ENCODE measurements at places on chromosomes 12 and 14.

DNA sequence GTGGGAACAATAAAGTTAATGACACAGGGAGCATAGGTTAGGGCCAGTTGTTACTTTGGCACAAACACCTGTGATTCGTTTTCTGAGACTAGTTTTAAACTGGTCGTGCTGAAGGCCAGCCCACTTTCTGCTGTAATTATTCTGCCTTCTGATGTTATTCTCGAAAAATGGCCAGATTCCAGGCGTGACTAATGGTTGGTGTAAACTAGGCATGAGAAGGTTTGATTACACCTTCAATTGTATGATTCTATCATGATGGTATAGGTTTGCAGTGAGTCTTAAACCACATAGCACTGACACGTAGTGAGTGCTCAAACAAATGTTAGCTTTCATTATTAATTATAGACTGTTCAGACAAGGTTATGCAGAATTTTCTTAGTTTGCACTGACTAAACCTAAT is 39.0 kb downstream of the CKB start:
- no peak for DNase-seq

- DNase-seq: no peak
These were observed 365.4 kb upstream of the ATP2B1 start for GRCh38 chr12:90074086-90074485.

DNA sequence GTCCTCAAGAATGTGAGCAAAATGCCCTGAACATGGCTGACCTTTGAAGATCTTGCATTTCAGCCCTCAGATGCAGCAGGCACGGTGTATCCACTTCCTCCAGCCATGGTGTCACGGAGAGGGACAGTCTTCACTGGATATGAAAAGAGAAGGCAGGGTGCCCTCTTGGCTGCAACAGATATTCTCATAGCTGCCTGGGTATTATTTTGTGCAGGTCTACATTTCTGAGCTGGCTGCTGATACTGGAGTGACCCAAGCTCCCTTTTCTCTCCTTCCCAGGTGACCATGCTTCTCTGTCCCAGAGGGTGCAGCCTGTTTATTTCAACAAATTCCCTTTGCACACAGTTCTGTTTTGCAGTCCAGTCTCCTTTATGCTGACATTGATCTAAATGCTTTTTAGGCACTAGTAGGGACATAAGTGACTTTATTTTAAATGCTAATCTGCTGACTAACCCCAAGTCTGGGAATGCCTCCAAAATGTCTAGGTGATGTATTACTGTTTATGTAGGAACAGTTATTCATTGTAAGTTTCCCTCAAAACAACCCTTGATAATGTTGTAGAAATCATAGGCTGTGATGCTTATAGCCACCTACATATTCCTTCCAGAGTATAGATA is 17.4 kb upstream of the PYGL start:
- DNase-seq: no peak

DNA sequence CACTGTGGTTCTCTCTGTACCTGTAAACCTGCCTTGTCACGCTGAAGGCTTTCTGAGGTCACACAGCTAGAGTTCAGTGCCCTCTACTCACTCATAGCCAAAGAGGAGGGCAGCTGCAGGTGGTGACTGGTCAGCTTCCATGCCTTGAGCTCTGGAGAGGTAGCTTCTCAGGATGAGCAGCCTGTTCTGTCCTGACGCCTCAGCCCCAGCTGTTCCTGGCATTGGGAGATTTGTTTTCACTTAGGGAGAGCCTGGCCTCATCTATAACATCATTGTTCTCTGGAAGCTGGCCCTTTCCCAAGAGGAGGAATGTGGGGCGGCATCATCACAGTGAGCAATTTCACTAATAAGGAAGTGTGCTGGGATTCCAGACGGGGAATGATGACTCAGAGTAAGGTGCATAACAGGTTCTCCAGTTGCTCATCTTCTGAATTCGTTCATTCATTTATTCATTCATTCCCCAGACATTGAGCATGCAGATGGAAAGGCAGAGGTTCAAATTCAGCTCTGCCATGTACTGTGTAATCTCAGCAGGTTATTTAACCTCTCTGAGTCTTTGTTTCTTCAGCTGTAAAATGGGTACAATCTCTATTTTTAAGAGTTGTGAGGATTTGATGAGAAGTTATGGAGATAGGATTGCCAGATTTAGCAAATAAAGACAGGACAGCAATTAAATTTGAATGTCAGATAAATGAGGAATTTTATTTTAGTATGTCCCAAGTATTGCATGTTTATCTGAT is 255.8 kb upstream of the CRY1 start:
- peak; percentile 73 for DNase-seq

- DNase-seq: no peak
These were observed 27.1 kb upstream of the CLMN start for GRCh38 chr14:95346820-95347219.

GRCh38 chr12:25152055-25152454 is 42.9 kb downstream of the DNAI7 start:
- DNase-seq: no peak

- DNase-seq: no peak
These were observed 97.0 kb upstream of the GRIP1 start for GRCh38 chr12:66775871-66776270.

DNA sequence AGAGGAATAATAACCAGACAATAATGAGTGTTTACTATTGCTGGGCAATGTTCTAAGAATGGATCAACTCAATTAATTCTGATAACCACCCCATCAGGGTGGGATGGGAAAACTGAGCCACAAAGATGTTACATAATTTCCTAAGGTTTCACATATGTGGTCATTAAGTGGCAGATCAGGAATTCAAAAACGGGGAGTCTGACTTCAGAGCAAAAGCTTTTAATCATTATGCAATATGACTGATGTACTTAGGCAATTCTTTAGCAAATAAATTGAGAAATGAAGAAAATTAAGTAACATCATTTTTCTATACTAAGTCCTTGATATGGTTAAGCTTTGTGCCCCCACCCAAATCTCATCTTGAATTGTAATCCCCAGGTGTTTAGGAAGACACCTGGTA is 53.4 kb downstream of the PLCZ1 start:
- no peak for DNase-seq

DNA sequence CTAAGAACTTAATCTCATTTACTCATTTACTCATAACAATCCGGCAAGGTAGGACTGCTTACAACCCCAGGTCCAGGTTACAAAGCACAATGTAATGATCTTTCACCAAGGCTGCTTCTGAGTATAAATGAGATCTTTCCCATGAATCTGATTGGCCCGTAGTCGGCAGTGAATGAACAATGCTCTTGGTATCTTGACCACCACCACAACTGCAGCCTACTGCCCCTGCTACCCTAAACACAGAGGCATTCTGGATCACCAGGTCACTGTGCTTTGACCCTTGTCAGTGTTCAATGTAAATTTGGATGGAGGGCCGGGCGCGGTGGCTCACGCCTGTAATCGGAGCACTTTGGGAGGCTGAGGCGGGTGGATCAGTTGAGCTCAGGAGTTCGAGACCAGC is 15.9 kb downstream of the FAM181A start:
- no peak for DNase-seq

GRCh38 chr14:95215094-95215725 is 57.9 kb upstream of the DICER1 start:
- DNase-seq: no peak

DNA sequence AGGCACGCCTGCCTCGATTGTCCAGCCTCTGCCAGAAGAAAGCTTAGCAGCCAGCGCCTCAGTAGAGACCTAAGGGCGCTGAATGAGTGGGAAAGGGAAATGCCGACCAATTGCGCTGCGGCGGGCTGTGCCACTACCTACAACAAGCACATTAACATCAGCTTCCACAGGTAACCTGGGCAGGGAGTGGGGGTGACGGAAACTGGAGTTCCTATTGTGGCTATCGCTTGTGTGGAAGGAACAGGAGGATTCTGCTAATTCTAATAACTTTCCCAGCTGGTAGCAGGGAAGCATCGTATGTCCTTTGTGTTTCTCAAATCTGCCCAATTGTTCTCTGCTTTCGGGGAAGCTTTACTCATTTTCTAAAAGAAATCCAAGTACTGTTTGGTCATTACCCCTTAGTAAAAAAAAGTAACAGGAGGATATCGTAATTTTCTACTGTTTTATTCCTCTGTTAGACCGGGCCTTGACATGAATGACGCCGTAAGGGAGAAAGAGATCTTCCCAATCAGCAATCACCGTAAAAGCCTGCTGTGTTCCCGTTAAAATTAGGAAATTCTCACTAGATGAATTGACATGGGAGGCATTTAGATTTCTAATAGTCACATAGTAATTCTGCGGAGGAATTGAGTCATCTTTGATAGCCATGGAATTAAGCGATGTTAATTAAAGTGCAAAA is 449 bp downstream of the THAP2 start:
- no peak for DNase-seq

GRCh38 chr14:37712976-37713431 is 117.6 kb downstream of the TTC6 start:
- no peak for DNase-seq

DNA sequence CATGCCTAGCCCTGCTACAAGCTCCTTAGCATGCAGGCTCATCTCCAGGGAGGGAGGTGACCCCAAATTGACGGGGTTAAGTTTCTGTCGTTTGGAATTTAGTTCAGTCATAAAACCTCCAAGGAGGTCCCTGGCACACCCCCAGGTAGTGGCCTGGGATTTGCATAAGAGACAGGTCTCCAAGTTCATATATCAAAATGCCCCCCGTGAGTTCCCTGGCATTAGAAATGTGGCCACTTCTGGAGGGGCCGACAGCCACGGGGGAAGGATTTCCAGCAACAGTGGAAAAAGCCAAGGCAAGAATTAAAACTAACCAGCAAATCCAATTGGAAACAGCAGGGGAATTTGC is 228.8 kb downstream of the BCL11B start:
- DNase-seq: no peak

DNA sequence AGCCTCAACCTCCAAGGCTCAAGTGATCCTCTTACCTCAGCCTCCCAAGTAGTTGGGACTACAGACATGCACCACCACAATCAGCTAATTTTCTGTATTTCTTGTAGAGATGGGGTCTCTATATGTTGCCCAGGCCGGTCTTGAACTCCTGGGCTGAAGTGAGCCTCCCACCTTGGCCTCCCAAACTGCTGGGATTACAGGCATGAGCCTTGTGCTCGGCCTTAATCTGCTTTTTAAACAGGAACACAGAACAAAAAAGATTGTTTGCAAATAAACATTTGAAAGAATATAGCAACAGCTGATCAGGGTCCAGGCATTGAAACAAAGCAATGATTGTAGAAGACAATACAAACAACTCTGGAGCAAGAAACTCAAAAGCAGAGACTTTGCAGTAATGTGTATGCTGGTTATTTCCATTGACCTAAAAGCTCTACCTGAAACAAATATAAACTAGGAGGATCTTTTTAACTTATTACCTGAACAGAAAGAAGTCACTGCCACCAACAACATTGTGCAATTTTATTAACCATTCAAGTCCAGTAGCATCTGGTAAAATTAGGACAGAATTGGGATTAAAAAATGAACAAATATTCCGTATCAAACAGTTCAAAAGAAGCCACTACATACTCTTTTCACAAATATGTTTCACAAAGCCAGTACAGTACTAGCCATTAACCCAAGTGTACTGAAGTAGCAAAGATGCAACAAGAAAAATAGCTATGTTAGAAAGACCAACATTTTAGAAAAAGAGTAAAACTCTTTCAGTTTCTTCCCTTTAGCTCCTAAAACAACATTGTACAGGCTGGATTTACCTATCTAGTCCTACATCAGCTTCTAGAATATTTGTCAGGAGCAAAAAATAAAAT is 14.2 kb downstream of the AMN1 start:
- no peak for DNase-seq

DNA sequence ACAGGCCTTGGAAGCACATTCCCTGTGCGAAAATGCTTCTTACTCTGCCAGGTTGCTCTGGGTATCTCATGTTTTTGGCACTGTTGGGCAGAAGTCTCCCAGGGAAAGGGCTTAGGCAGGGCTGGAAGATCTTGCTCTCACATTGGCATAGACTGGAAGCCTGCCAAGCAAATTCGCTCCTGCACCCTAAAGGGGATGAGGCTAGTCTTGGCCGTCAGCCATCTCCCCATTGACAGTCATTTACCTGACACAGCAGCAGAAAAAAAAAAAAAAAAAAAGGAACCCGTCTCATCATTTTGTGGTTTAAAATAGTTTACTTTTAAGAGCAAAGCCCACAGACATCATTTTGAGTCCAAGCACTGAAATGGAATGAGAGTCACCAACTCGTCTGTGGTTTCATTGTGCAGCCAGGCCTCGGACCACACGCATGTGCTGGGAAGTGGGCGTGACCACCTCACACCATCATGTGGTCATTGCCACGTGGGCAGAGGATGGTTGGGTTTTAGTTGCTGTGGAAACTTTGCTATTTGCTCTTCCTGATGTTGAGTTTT is 84.8 kb downstream of the NRXN3 start:
- DNase-seq: peak; percentile 97

GRCh38 chr12:76421046-76421445 is 72.8 kb upstream of the BBS10 start:
- no peak for DNase-seq

DNA sequence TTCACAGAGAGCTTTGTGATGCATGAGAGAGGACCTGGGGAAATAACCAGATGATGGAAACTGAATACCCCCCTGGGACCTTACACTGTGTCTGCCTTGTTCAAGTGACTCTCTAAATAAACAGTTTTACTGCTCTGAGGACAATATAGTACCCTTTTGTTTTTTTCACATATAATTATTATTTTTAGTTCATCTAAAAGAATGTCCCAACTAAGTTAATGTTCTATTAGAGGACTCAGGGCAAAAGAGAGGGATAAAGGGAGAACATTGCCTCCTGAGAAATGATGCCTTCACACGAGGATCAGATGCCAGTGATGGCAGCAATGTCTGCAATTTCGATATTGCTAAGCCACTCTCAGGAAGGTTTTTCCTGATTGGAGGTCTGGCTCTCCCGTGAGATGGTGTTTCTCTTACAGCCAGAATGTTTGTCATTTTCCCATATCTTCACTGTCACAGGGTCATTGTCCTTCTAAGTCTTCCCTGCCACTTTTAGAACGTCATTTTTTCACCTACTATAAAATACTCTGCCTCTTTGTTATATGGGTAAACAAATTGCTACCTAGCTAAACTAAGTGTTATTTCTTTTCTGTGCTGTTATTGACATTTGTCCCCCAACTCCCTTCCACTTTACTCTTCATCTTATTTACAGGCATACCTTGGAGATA is 201.6 kb downstream of the RAD51B start:
- DNase-seq: no peak

DNA sequence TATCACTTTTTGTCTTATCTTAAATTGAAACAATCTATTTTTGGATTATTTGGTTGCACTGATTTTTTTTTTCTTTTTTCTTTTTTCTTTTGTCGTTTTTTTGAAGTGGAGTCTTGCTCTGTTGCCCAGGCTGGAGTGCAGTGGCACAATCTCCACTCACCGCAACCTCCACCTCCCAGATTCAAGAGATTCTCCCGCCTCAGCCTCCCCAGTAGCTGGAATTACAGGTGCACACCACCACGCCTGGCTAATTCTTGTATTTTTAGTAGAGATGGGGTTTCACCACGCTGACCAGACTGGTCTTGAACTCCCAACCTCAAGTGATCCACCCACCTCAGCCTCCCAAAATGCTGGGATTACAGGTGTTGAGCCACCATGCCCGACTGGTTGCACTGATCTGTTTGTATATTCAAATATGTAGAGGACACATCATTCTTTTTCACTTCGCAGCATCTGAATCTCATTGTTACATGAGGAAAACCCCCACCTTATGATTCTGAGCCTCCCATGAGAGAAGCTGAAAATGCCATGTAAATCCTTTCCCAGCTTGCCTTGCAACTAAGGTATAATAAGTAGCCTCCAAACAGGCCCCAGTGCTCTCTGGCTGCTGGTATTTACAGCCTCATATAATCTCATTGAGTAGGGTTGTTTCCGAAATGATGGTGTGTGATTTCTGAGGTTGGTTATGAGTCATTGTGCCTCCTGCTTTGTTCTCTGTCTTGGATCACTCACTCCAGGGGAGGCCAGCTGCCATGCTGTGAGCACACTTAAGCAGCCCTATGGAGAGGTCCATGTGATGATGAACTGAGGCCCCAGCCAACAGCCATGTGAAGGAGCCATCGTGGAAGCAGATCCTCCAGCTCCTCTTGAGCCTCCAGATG is 5.2 kb upstream of the HSP90B1 start:
- DNase-seq: no peak

Measured in NCI-H1105 treated with DMSO at 0.1 percent for 48 hours (cell line).